ENCODE measurements at places on chromosomes 4 and X.

DNA sequence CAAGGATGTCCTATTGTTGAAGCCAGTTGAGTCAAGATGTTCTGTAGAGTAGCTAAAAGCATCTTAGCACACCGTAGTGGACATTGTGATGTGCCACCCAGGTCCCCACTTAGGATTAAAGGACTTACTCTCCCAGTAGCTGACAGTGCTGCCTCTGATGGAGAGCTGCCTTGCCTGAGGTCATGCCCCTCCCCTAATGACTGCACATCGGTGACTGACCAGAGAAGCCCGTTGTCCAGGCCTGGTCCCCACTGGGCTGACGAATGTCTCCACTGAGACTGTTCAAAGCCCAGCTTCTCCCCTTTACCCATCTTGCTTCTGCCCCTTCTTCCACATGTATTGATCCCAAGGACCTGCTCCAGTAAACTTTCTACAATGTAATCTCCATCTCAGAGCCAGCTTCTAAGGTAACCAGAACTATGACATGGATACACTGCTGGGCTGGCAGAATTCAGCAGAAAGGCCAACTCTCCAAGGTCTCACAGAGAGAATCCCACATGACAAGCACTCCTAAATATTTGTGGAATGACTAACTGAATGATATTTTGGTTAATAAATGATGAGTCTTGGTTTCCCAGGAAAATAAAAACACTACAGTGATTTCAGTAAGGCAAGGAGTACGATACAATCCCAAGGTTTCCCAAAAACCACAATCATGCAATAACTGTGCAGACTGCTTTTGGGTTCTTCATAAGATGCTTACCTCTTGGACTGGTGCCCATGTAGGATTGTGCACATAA is 82.4 kb upstream of the TMEM150C start:
- DNase-seq, result peak; percentile 1

- no peak for DNase-seq
Measured at GRCh38 chr4:101512416-101512815, 165.1 kb upstream of the PPP3CA start.

GRCh38 chr4:48247878-48248558 is 21.6 kb downstream of the TEC start:
- no peak for DNase-seq

- DNase-seq, result no peak
Measured at GRCh38 chr4:109169170-109169569, 133.3 kb downstream of the COL25A1 start.

DNA sequence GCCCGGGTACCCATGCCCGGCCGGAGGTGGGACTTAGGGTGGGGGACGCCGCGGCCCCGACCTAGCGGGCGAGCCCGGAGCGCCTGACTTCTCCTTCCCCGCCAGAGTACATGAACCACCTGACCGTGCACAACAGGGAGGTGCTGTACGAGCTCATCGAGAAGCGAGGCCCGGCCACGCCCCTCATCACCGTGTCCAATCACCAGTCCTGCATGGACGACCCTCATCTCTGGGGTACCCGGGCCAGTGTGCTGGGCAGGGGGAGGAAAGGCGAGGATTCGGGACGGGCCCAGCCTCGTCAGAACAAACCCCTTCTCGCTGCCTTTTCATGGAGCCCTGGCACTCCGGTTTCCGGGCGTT is 622 bp downstream of the TAFAZZIN start:
- DNase-seq, result no peak

Data from RWPE1 (cell line).